ENCODE measurements at places on chromosomes 11 and 22.

DNA sequence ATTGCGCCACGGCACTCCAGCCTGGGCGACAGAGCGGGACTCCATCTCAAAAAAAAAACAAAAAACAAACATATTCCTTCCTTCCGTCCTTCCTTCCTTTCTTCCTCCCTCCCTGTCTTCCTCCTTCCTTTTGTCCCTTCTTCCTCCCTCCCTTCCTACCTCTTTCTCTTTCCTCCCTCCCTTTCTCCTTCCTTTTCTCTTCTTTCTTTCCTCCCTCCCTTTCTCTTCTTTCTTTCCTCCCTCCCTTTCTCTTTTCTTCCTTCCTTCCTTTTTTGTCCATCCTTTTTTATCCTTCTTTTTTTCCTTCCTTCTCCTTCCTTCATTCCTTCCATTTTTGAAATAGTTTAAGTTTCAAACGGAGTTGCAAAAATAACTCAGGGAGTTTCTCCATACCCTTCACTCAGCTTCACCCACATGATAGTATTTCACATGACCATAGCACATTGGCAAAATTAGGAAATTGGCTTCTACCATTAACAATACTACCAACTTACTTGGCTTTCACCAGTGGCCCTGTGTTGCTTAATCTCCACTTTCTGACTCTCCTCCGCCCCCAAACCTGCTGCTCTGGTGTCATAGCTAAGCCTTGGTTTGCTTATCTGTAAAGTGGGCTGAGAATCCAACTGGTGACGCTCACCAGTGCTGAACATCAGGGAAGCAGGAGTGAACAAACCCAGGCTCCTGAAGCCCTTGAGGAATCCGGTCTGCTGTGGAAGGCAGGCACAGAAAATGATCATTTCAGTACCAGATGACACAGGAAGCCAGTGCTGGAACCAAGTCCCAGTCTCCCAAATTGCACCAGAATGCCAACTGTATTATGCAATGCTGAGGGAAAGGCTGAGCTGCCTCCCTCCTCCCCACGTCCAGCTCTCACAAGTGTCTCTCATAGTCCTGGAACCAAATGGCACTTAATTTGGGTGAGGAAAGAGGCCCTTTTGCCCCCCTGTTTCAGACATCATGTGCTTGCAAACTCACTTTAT is 17.2 kb upstream of the CRYBB3 start:
- no peak for DNase-seq

- DNase-seq = no peak
Measured at GRCh38 chr22:45904236-45904635, 72.7 kb downstream of the WNT7B start.

DNA sequence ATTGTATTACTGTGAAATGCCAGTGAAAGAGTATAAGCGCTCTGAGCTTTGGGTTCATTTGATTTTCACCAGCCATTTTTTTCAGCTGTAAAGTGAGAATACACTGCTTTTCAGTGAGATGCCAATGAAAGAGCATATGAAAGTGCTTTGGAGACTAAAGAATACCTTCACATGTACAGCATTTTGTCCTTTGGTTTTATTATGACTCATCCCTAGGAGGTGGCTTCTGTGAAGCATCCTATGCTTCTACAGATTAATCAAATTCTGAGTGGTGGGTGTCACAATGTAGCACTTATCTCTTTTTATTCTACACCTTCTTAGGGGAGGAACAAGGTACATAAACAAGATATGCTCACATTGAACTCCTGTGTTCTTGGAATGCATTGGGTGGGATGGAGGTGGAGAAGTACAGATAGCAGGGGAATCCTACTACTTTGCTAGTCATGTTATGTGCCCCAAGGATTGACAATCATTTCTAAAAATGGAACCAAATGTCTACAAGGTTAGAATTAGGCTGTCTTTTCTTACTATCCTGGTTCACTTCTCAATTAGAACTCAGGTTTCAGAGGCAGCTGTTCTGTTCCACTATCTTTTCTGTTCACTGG is 18.7 kb downstream of the TRIM44 start:
- DNase-seq = no peak

GRCh38 chr11:114566276-114566675 is 6.6 kb upstream of the NXPE1 start:
- DNase-seq = no peak

DNA sequence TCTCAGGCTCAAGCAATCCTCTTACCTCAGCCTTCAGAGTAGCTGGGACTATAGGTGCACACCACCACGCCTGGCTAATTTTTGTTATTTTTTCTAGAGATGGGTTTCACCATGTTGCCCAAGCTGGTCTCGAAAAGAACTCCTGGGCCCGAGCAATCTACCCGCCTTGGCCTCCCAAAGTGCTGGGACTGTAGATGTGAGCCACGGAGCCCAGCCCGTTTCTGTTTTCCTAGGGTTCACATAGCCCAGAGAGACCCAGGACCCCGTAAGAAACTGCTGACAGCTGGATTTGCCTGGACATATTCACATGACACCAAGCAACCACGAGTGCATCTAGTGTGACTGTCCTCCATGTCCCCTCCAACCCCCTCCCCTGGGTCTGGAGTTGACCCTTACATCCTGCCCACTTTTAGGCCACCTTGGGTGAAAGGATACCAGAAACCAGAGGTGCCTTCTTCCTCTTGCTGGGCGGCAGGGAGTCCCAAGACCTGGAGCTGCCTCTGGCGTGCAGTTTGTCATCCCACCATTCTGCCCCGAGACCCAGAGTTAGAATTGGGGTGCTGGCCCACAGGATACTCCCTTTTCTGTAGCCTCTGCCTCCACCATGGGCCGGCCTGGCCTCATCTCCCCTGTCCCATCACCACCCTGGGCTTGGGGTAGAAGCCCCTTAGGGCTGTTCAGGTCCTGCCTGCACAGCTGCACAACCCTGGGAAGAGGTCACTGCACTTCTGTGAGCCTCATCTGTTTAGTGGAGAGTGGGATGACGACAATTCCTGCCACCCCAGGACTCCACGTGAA is 3.7 kb upstream of the RIN1 start:
- no peak for DNase-seq

- no peak for DNase-seq
Measured at GRCh38 chr22:25223269-25223850, 3.9 kb downstream of the CRYBB2 start.

DNA sequence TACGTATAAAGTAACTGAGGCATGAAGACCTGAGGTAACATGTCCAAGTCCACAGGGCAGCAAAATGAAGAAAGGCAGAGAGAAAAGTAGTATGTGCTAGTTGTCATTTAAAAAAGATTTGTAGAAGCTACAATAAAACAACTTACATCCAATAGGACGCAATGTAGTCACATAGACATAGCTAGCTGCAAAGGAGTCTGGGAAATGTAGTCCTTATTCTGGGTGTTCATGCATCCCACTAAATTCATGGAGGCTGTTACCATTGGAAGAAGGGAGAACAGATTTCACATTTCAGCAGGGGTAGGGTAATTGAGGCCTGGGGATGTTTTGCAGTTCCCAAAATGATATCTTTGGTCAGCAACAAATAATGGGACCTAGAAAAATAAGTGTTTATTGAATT is 571.4 kb downstream of the MIAT start:
- peak; percentile 13 for DNase-seq

GRCh38 chr11:1568441-1568911 is 3.6 kb downstream of the DUSP8 start:
- no peak for DNase-seq

DNA sequence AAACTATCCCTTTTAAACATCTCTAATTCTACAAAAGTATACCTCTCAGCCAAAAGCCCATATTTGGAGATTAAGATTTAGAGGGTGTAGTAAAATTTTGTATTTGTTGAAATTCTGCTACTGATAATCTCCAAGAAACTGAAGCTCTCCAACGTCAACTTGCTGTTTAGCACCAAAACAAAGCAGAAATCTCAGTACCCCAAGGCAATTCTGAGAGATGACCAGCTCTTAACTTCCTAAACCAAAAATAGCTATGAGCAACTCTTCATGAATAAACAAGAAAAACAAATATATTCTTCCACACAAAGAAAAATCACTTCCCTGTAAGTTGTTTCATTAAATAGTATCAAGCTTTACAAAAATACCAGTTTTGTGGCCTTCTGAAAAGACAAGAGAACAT is 13.3 kb downstream of the RRAS2 start:
- DNase-seq = no peak

DNA sequence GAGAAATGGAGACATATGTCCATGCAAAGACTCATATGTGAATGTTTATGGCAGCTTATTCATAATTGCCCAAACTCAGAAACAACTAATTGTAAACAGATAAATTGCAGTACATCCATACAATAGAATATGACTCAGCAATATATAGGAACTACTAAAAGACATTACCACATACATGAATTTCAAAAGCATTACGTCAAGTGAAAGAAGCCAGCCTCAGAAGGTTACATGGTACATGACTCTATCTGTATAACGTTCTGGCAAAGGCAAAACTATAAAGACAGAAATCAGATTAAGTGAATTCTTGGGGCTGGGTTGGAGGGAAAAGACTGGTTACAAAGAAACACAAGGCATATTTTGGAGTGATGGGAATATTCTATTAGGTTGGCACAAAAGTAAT is 7.2 kb downstream of the KCTD21 start:
- no peak for DNase-seq

DNA sequence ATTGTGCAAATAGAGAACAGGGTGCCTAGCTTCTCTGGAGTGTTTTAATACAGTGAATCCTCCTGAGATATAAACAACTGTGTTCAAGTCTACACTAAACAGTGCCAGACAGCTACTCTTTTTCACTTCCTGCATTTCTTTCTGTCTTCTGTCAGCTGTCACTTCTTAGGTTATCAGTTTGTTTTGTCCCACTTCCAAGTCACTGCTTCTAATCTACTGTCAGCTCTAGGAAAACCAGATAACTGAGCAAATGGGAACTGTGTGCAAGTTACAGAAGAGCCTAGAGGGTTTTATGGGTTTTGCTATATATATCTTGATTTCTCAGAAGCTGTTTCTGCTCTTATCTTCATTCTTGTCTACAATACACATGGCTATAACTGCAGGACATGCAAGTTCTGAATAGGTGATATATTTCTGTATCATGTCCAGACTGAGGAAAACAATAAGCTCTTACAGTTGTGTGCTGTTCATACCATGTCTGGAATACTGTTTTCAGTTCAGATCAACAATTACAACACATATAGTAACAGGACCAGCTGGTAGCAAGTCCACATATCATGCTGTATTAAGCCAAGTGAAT is 5.8 kb downstream of the PITPNB start:
- no peak for DNase-seq

GRCh38 chr11:34348919-34349318 is 8.9 kb downstream of the ABTB2 start:
- no peak for DNase-seq

GRCh38 chr11:117815262-117815803 is 9.2 kb downstream of the FXYD2 start:
- DNase-seq = no peak

DNA sequence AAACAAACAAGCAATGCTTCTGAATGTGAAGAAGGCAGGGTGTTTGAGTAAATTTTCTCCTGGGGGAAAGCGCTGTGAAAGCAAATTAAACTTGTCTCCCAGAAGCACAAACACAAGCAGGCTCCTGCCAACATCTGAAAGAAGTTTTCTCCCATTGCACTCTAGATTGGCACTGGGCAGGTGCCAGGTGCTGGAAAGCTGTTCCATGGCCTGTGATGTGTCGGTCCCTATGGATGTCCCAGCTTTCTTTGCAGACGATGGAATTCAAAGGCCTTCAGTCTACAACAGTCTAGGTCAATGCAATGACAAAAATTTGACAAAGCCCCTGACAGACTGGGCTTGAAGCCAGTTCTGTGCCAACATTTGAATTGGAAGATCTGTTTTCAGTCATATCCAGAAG is 246.1 kb upstream of the NARS2 start:
- DNase-seq = no peak

DNA sequence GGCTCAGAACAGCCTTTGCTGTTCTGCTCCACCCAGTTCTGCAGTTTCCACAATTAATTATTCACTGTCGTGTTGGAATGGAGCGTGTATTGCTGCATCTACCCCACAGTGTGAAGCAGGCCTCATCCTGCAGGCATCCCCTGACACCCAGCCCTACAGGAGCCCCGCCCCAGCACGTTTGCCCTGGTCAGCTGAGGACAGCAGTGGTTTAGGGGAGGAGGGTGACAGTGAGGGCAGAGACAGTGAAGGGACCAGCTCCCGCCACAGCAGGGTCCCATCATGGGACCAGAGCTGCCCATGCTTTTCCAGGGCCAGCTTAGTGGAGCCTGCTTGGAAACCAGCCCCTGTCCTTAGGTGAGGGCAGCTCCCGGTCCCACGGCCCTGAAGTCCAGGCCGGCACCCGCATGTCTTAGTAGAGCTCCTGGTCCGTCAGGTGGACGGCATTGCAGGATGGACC is 273.0 kb downstream of the TBC1D22A start:
- DNase-seq = no peak

DNA sequence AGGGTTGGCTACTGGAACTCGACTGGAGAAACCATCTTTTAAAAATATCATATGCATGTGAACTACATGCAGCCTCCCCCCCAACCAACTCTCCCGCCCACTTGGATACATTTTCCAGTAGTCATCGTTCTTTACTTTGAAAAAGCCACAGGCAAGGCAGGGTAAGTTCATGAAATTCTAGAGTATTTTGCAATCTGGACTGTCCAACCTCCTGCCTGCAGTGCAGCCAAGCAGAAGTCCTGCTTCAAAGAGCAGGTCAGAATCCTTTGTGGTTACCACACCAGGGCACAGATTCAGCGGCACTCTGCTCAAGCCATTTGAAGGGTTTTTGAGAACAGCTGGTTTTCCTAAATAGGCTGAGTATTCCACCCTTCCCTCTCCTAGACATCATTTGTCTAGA is 12.1 kb downstream of the ELF5 start:
- no peak for DNase-seq

GRCh38 chr11:65436412-65437032 is 13.9 kb downstream of the NEAT1 start:
- DNase-seq = no peak

GRCh38 chr11:134412203-134413042 is at the start of gene B3GAT1:
Gene B3GAT1 (minus strand): TSS chr11:134412242. CDS start chr11:134387659, 24,583 bp downstream.
- no peak for DNase-seq

DNA sequence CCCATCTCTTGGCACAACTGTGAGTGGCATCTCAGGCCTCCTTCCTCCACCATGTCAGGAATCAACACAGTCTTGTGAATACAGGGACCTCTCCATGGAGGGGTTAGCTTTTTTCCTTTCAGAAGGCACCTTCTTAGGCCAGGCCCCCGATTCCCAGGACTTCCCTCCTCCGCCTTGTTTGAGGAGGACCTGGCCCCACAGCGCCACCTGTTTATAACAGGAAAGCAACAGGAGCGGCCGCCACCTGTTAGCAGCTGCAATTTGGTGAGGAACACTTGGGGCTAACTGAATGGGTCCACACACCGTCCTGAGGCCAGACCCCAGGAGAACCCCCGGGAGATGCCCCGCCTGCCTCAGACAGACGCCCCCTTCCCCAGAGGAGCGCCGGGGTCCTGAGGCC is 3.8 kb upstream of the PKP3 start:
- no peak for DNase-seq

DNA sequence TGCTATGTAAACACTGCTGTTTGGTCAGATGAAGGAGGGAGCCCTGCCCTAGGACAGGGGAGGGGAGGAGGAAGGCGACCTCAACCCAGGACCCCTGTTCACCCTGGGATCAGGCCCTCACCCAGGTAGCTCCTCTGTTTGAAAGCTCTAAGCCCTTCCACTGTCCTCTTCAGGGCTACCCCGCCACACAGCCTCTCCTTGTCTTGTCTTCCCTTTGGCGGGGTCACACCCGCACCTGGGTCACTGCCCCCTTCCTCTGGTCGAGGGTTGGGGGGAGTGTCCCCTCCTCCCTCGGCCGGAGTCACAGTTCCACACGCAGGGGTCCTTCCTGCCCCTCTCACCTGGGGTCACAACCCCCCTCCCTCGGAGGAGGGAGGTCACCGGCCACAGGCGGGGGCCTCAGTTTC is 463 bp upstream of the PTPMT1 start:
- no peak for DNase-seq
